ENCODE measurements at places on chromosomes 4 and X. TPM values are rescaled to one million over a fixed set of nuclear protein-coding genes. Genes with fewer than 3 reads are reported as not detected.

DNA sequence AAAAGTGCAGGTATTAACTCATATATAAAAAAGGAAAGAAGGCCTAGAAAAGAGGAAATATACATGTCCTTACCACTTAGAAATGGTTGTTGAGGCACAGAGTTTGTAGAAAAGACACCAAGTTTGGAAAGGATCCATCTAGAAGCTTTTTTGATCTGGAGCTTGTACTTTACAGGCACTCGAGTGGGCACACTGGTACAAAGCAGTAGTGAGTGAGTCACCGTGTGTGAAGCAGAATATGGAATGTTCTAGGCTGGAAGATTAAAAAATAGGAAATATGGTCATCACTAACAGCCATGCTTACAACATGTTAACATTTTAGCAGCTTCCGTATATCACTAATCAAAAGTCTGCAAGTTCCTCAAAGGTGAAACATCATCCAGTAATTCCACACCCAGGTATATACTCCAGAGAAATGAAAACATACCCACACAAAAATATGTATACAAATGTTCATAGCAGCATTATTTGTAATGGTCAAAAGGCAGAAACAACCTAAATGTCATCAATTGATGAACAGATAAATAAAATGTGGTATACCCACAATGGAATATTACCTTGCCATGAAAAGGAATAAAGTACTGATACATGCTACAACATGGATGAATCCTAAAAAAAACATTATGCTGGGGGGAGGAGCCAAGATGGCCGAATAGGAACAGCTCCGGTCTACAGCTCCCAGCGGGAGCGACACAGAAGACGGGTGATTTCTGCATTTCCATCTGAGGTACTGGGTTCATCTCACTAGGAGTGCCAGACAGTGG is 69.5 kb downstream of the FRYL start:
- DNase-seq, result no peak

DNA sequence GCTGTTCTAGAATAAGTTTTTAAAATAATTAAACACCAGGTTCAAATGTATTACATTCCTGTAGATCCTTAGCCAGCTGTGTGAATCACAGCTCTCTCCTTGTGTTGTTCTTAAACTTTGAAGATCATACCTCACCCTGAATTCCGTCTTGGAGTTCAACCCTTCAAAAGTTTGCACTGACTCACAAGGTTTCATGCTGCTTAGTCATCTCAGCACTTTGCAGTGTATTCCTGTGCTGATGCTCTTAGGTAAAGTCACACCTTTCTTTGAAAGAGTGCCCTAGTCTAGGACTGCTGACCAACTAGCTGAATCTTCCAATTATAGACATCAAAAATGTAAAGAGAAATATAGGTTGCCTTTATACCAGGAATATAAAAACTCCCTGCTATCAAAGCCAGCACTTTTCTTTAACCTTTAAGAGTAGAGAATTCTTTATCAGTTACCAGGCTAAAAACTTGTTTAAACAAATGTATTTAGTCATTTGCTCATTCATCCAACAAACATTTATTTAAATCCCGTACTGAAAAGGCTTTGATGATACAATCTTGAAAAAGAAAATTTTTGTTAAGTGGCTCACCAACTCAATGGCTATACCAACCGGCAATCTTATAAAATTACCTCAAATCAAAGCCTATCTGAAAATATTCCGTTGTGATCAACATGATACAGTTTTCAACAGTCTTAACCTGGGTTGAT is 169.7 kb downstream of the RAP1GDS1 start:
- no peak for DNase-seq

GRCh38 chr4:74042681-74043080 is 4.2 kb upstream of the CXCL3 start:
- no peak for DNase-seq

GRCh38 chrX:122047261-122047660 is 999.9 kb downstream of the GLUD2 start:
- DNase-seq, result no peak

- DNase-seq, result no peak
Observed at GRCh38 chrX:65744965-65745364, 77.5 kb downstream of the MSN start.

GRCh38 chr4:154911097-154911496 is 130.0 kb downstream of the RBM46 start:
- no peak for DNase-seq

DNA sequence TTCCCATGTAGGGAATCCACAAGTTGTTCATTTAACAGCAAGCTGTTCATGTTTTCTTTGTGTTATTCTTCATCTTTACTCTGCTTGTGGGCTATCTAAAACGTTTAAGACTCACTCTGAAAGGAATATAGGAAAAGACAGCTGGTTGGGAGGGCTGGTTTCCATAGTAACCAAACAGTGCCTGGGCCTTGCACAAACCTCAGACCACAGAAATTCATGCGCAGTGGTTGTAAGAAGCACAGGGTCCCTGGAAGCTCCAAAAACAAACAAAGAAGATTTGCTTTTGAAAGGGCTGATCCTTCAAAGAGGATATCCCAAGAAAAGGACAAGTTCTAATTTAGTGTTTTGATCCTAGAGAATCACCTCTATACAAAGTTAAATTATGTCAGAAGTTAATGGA is 7.8 kb downstream of the SERTM2 start:
- no peak for DNase-seq

- DNase-seq, result no peak
Observed at GRCh38 chr4:120923207-120923522, 639 bp upstream of the PRDM5 start.

Gene SSX3
- not detected for total RNA-seq

GRCh38 chr4:141635736-141636081 is 674 bp upstream of the IL15 start:
- DNase-seq, result no peak

Gene PRDX4
- total RNA-seq, result 211 TPM

DNA sequence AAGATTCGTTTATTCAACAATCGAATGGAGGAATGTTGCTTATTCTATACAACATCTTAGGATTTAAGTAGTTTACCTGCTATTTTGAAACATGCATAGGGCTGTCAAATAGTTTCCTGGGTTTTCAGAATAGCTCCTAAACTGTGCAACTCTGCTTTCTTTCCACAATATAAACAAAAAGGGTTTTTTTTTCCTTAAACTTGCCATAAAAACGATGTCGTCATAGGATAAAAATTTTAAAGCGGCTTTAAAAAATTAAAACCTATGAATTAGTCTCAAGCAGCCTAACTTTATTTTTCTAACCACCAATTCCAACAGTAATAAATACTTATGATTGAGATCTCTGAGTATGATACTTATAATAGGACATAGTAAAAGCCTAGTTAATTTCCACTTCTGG is 21.6 kb upstream of the STIM2 start:
- no peak for DNase-seq

DNA sequence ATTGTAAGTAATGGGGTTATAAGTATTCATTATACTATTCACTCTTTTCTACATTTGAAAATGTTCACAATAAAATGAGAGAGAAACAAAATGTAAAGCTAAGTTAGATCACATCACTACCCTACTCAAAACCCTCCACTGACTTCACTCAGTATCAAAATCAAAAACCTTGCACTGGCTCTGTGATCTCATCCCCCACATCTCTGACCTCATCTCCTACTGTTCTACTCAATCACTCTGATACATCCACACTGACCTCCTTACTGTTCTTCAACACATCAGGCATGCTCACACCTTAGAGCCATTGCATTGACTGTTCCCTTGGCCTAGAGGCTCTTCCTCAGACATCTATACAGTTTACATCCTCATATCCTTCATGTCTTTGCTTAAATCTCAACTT is 50.7 kb downstream of the THOC2 start:
- no peak for DNase-seq

GRCh38 chr4:61217222-61217621 is 17.1 kb downstream of the ADGRL3 start:
- DNase-seq, result no peak

Gene IL1RAPL1
- total RNA-seq, result not detected

DNA sequence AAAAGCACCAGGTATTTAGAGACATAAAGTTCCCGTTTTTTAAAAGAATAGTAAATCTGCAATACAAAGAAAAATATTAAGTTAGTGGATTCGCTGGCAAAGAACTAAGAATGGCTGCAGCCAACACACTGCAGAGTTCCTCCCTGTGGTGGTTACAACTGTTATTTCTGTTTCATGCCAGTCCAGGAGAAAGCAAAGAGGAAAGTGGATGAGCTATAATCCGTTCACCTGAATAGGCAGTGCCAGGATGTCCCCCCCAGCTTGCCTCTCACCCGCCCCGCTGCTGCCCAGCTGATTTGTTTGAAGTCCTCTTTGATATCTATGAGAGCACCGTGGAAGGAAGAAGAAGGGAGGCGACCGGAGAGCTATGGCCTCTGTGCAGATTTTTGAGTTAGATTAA is 63.9 kb downstream of the PTCHD1 start:
- DNase-seq, result no peak

Gene NWD2
- total RNA-seq, result 0.05 TPM

DNA sequence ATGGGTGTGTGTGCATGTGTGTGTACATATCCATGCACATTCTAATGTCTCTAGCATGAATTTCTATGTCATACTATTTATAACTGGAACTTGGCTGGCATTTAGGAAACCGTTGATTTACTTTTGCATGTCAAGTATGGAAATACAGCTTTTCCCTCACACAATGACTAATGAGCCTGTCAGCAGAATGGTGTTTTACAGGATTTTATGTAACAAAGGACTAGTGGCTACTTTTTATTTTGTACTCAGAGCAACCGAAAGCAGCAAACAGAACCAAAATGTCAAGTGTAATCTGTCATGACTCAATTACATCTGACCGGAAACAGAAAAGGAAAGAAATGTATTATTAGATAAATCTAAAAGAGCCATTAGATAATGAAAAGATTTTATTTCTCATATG is 1911.5 kb upstream of the AGA start:
- no peak for DNase-seq
